HT1080 (cell line): ENCODE measurements at places on chromosomes 7 and 10.

- no peak for DNase-seq
These were observed 1.2 kb downstream of the TMEM139 start for GRCh38 chr7:143285806-143286521.

DNA sequence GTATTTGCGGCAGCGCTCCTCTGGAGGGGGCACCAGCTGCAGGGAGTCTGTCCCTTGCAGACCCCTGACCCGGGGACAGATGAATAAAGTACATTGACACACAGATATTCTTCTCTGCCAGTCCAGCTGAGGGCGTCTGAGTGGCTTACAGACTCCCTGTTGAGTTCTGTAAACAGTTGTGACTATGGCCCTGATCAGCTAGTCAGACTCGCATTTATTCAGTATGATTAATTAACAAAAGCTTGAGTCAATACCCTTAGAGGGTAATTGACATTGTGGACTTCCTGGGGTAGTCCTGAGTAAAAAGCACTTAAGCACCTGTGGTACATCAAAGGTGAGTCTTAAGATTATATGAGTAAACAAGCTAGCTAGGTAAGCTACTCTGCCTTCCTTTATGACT is 21.0 kb downstream of the ANKRD30A start:
- DNase-seq = no peak

DNA sequence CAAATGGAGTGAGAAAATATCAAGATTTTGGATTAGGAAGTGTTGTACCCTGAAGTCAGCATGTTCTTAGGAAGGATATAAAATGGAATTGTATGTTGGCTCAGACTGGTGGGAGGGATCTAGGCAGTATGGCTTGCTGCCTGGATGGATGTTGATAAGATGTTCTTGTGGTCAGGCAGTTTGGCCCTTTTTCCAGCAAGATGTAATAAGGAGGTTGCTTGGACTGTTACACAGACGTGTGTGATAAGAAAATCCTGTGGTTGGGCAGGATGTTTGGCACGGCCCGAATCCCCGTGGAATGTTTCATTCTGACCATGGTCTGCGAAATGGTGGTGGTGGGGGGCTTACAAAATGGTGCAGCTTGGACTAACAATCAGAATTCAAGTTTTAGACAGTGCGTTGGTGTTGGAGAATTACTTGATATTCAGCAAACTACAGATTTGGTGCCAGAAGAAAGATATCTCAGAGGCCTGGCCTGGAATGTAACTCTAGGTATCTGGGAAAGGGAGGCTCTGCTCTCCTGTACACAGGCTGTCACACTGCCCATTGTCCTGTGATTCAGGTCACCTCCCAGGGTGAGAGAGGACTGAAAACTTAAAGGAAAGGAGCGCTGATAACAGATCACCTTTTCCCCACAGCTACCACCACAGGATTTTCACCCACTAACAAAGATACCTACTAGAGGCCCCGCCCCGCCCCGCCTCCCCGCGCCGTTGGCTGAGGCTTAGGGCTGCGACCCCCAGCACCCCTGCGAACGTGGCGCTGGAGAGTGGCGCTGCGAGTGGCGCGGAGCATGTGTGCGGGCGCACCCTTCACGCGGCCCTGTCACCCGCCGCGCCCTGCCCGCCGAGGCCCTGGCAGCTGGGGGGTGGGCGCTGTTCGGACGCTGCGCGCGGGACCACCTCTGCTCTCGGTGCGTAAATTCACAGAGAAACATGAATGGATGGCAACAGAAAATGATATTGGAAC is 19.3 kb upstream of the ZNF680 start:
- DNase-seq = no peak

DNA sequence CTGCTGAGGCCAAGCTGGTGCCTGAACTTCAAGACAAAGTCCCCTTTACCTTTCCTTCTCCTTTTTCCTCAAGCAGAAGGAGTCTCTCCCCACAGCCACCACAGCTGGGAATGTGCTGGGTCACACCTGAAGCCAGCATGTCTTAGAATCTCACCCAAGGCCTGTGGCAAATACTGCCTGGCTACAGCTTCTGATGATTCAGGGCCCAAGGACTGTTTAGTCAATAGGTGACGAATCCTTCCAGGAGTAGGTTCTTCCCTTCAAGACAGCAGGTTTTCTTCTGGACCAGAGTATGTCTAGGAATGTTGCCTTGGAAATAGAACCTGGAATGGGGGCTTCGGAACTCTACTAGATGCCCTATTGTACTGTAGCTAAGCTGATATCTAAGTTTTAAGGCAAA is 374.6 kb downstream of the KIF20B start:
- peak; percentile 34 for DNase-seq

DNA sequence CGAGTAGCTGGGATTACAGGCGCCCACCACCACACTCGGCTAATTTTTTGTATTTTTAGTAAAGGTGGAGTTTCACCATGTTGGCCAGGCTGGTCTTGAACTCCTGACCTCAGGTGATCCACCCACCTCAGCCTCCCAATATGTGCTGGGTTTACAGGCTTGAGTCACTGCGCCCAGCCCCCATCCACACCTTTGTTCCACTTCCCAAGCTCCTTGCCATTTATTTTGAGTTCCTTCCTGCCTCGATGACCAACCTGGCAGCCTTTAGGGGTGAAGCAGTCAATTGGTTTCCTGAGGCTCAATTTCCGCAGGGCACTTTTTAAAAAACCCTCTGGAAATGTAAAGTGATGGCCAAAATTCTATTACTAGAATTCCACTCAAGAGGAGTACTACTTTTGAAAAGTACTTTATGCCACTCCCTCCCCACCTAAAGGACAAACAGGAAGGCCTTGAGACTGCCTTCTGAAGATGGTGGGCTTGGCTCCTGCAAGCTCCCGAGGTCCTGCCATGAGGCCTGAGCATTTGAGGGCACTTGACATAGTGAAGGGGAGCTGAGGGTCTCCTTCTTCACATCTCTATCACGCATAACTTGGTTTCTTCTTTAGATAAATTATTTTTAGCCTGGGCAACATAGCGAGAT is 32.5 kb upstream of the RBM33 start:
- no peak for DNase-seq

GRCh38 chr10:101780818-101781654 is 2.2 kb downstream of the NPM3 start:
- DNase-seq = peak; percentile 58

DNA sequence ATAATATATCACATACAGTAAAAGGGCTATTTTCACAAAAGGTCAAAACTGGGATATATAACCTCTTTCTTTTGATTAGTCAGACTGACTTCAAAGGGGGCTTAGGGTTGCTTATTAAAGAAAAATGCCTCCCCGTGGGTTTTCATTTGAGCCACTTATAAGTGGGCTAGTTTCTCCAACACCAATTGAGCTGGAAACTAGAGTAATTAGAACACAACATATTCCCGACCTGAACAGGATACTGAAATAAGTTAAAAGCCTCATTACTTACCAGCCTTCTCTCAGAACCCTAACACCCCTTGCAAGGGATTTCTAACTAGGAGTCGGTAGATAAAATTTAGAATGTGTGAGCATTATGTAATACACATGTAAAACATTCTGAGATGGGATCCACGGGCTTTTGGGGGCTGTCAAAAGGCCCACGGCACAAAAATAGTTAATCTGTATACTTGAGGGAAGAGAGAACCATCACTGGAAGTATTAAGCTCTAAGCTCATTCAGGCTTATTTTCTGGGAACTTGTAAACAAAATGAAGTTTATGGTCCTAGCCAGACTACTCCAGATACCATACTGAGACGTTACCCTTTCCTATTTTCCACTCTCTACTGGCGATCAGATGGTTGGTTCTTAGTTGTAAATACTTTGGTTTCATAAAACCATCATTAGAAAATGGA is 29.3 kb upstream of the KMT2E start:
- DNase-seq = no peak

DNA sequence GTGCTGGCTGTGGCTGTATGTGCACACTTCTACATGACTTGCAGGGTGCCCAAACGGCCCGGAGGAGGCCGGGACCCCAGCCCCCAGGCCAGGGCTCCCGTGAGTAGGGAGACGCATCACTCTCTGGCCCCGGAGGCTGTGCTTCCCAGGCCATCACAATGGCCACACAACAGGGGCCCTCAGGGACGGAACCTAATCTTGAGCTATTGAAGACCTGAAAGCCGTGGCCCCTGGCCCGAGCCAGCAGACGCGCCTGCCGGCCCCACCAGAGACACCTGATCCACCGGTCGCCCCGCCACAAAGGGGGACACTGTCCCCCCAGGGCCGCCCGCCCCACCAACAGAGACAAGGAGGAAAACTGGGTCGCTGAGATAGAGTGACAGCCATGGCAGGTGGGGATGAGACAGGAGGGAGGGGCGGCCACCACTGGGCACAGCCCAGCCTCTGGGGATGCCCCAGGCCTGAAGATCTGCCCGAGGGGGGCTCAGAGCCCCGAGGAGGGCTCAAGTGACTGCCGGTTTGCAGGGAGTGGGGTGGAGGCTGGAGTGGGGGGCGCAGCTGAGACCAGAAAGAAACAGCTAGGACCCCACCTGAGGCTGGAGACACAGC is 10.2 kb upstream of the LFNG start:
- DNase-seq = no peak

- DNase-seq = no peak
These were observed 154.3 kb downstream of the POLR1F start for GRCh38 chr7:19554581-19554980.

DNA sequence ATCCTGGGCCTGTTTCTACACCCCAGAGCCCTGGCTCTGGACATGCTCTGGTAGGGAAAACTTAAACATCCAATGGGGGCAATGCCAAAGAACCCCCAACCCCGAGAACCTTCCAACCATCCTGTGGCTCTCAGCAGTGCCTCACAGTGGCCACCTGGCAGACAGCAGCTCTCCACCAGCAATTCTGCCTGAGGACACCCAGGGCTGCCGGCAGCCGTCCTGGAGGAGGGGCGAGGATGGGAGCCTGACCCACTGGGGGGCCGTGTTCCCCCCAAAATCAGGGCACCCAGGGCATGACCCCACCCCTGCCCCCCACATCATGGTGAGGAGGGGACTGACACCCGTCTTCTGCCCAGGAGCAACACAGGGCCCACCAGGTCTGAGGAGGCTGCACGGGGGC is 32.7 kb downstream of the DPYSL4 start:
- DNase-seq = no peak

DNA sequence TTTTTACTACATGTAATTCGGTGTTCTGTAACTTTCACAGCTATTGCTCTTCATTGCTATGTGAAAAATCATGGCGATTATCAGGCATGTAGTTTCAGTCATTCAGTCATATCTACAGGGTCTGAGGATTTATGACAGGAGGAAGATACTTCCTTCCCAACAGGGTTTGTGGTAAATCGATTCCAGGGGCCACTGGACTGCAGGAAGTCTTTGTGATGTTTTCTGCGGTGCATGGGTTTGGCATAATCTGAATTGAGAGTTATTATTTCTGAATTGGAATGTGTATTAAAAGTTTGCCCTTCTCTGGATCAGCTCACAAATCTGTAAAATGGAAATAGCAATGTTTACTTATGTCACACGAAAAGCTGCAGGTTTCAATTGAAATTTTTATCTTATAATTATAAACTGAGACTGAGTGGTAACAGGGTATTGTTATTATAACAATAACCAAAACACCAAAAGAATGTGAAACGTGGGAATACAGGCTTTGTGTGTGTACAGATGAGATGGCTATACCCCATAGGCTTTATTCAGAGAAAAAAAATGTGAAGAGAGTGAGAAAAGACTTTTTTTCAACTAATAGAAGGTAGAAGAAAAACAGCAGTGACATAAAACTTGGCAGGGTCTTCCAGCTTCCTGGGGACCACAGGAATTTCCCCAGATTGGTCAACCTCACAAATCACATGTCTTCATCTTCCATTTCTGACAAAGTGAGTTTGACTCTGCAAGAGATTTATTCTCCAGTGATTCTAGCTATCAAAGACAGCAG is 307.7 kb upstream of the NFE2L3 start:
- peak; percentile 18 for DNase-seq

GRCh38 chr10:133072196-133072595 is 15.5 kb upstream of the ADGRA1 start:
- no peak for DNase-seq

GRCh38 chr10:59336632-59337031 is 25.7 kb downstream of the FAM13C start:
- DNase-seq = peak; percentile 54
